ENCODE measurements at places on chromosomes 7 and 10.

- DNase-seq, result no peak
Measured at GRCh38 chr10:49395741-49396665, at the start of gene DRGX. DRGX (minus strand) TSS chr10:49396089; CDS start chr10:49395440, 649 bp downstream.

DNA sequence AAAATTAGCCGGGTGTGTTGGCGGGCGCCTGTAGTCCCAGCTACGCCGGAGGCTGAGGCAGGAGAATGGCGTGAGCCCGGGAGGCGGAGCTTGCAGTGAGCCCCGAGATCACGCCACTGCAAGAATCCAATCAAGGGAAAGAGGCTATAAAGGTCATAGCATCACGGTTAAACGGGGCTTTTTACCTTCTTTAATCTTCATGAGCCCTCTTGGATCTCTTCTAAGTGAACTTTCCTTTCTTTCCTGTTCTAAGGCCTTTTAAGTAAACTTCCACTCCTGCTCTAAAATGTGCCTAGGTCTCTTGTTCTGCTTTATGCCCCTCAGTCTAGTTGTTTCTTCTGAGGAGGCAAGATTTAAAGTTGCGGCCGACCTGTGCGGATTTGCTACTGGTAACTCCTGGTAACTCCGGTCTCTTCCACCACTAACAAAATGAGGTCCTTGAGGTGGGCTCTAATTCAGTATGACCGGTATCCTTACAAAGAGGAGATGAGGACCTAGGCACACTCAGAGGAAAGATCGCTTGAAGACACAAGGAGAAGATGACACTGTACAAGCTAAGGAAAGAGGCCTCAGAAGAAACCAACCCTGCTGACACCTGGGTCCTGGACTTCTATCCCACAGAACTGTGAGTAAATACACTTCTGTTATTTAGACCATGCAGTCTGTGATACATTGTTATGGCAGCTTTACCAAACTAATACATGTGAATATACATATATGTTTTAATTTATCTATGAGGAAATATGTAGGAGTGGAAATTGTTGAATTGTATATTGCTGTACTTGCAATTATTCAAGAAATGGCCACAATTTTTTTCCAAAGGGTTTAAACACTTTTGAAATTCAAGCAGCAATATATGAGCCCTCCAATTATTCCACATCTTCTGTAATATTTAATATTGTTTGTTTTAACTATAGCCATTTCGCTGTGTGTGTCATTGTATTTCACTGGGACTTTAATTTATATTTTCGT, 331.5 kb upstream of the CNTNAP2 start:
- DNase-seq, result no peak

DNA sequence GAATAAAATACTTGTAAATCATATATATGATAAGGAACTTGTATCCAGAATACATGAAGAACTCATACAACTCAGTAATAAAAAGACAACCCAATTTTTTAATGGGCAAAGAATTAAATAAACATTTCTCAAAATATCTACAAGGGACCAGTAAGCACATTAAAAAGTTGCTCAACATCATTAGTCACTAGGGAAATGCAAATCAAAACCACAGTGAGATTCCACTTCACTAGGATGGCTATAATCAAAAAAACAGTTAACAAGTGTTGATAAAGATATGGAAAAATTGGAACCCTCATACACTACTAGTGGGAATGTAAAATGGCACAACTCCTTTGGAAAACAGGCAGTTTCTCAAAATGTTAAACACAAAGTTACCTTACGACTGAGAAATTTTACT, 40.3 kb upstream of the YAE1 start:
- no peak for DNase-seq

- DNase-seq, result no peak
Measured at GRCh38 chr7:143850682-143851081, 51.3 kb downstream of the TCAF1 start.

GRCh38 chr7:83827036-83827435, 178.1 kb upstream of the SEMA3E start:
- no peak for DNase-seq

GRCh38 chr7:118753479-118753878, 529.0 kb downstream of the ANKRD7 start:
- no peak for DNase-seq

- peak; percentile 71 for DNase-seq
Measured at GRCh38 chr7:55641811-55642210, 69.5 kb upstream of the VOPP1 start.

GRCh38 chr10:99430116-99430450, 341 bp downstream of the GOT1 start:
- no peak for DNase-seq

- no peak for DNase-seq
Measured at GRCh38 chr7:1575809-1576208, 6.0 kb upstream of the PSMG3 start.

- DNase-seq, result peak; percentile 85
Measured at GRCh38 chr10:72563327-72563932, 62.4 kb downstream of the MICU1 start.

DNA sequence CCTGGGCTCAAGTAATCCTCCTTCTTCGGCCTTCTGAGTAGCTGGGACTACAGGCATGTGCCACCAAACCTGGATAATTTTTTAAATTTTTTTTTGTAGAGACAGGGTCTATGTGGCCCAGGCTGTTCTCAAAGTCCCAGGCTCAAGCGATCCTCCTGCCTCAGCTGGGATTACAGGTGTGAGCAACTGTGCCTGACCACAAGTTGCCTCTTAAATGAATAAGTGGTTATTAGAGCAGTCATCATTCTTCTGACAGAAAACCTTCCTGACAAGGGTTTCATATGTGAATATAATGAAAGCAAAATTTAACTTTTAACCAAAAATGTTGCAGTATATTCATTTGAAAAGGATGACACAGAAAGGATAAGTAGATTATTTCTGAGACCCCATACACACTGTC, 532.5 kb downstream of the GRM8 start:
- no peak for DNase-seq

DNA sequence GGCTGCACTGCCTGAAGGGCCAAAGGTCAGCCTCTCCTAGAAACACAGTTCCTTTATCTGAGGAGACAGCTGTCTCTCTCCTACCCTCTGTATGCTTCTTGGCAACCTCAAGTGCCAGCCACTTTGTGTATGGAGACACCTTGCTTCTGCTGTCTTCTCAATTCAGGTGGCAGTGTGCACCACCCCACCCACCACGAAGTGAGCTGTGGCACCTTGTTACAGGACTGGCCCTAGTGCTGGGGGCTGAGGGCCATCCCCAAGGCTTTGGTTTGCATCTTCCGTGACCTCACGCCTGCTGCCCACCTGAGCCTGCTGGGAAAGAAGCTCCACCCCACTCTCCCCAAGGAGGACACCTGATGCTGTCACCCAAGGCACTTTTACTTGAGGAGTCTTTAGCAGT, 47.1 kb upstream of the LRRC4 start:
- DNase-seq, result no peak

GRCh38 chr10:6050801-6051445, 11.2 kb downstream of the IL2RA start:
- DNase-seq, result peak; percentile 95

DNA sequence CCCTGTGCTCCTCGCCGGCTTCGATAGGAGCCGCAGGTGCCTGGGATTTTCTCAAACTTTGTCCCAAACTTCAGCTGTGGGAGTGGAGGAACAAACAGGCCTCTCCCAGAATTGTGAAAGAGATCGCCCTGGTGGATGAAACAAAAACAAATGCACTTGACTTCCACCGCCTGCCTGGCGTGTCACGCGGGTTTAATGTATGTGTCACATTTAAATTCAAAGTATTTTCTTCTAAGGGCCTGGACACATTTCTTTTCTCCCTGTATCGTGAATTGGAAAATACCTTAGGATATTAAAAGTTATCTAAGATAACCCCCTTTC, 694 bp upstream of the WASL start:
- DNase-seq, result peak; percentile 44

GRCh38 chr7:156559001-156559400, 81.6 kb upstream of the RNF32 start:
- DNase-seq, result no peak

GRCh38 chr7:66330961-66331360, 125.8 kb downstream of the TPST1 start:
- no peak for DNase-seq

DNA sequence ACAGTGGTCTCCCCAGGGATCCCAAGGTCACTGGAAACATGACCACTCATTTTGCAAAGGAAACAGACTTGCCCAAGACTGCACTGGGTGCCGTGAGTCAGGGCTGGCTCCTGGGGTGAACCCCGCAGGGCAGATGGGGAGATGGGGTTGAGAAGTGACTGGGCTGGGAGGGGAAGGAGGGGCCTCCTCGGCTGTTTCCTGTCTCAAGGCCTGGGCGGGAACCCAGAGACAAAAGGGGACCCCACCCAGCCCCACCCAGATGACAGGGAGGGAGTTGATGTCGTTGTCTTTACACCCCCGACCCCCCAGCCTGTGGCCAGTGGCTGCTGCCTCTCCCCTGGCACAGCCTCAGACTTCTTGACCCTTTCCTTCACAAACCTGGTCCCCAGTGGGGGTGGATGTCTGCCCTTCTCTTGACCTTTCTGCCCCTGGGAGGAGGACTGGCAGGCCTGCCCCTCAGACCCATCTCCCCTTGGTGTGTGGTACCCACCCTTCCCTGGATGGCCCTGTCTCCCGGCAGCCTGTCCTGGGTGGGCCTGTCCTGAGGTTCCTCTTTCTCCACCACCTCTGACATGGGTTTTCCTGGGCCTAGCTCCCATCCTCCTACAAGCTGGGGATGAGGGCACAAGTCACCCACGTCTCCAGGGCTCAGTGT, 1.4 kb downstream of the MYO1G start:
- DNase-seq, result peak; percentile 87

DNA sequence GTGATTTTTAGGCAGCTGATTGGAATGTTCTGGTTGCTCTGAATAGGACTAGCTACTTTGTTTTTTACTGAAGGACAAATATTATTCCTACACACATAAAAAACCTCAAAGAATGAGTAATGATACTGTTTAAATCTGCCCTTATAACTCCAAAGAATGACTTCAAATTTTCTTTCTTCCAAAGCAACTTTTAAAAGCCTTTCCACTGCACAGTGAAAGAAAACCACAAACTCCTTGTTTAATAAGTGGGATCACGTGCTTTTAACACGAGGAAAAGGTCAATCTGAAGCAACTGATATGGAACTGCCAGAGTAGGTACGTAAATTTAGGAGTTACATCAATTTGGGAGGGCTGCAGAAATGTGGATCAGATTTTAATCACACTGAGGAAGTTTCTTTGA, 8.0 kb upstream of the PRKCQ start:
- DNase-seq, result no peak

- DNase-seq, result no peak
Measured at GRCh38 chr10:101122270-101123084, 8.6 kb upstream of the TLX1 start.

- DNase-seq, result no peak
Measured at GRCh38 chr10:18658271-18659124, 733 bp upstream of the ARL5B start.

- no peak for DNase-seq
Measured at GRCh38 chr7:129771928-129772479, 160.5 kb downstream of the NRF1 start.

DNA sequence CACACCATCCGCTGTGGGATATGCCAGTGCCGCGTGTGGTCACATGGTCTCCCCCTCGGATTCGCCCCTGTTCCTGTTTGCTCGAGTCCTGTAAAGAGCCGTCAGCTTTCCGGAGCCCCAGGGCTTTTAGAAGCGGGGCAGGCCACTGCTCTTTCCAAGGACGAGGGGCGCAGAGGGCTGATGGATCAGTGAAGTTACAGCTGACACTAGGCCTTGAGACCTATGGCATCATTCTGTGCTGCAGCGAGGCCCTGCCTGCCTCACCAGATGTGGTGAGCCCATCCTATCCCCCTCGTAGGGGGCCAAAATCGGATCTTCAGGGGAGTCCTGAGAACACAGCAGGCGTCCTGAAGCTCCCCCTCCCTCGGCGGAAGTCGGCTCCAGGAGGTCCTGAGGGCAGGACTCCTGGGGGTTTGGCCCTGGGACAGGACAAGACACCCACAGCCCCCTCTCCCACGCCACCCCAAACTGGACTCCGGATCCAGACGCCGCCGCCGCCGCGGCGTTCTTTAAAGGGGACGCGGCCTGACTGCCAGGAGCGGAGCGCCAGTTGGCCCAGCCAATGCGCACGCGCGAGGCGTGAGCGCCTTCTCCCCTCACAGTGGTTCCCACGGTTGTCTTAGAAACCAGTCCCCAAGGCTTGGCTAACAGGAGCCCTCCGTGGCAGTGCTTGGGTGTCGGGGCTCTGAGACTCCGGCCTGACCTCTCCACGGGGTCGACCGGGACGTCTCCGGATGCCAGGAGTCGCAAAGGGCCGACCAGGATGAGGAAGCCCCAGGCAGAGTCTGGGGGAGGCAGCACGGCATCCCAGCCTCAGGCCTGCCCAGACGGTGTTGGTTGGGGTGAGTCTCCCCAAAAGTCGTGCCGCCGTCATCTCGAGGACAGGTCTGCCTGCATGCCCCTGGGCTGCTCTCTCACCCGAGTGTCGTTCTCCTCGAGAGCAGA, 371.7 kb downstream of the ZNF716 start:
- DNase-seq, result no peak

DNA sequence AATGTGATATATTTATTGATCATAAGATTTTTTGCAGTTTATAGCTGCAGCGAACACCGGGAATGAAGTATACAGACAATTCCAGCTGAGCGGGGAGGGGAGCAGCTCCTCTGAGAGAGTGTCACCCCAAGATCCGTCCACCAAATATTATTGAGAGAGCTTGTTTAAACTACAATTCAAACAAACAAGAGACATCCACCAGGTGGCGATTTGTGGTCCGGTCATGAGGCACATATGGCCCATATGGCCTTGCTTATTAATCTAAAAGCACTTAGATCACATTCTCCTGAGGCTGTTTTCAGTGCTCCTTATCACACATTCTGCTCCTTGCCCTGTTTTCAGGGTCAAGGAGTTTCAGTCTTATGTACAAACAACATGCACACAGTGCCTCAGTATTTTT, 83.1 kb downstream of the THSD7A start:
- DNase-seq, result no peak

- DNase-seq, result no peak
Measured at GRCh38 chr7:18540396-18540795, 44.8 kb downstream of the HDAC9 start.

- DNase-seq, result peak; percentile 27
Measured at GRCh38 chr7:35430547-35431153, 176.8 kb upstream of the TBX20 start.

DNA sequence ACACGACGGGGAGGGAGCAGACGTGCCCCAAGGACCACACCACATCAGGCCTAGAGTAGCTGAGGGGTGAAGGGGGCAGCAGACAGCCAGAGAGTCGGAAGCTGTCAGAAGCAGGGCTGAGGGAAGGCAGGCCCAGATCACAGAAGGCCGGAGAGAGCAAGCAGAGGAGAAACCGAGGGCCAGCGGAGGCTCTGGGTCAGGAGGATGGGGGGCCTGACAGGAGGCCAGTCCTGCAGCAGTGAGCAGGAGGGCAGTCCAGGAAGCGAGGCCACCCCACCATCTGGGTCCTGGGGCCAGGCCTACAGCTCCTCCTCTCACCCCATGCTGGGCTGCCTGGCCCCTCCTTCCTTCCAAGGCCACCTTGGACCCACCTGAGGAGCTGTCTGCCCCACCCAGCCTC, 20.3 kb downstream of the SLIT1 start:
- DNase-seq, result no peak

DNA sequence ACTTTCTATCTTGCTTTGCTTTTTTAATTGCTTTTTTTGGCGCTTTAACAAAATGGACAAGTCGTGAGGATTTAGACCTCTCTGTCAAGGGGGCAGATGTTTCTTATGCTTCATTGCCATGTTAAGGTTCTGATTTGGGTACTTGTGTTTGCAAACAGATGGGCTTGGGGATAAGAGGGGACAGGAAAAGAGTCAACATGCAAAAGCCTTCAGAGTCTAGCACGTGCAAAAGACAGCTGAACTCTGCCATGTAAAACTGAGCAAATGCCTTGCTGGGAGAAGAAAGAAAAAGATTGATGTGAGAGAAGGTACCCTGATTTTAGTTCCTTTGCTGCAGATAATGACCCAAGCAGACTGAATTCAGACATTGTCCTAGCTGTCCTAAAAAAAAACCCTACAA, 173.1 kb downstream of the KIAA1217 start:
- no peak for DNase-seq

Data from activated CD4-positive, alpha-beta T cell treated with anti-CD3 and anti-CD28 coated beads, Interleukin-2, Interleukin-4, amounts not matched to agents 100 ng/mL and 50 ng/mL, durations not matched to agents 16 hours and 8 hours (primary cell).